ENCODE measurements at places on chromosomes 3 and 15.

DNA sequence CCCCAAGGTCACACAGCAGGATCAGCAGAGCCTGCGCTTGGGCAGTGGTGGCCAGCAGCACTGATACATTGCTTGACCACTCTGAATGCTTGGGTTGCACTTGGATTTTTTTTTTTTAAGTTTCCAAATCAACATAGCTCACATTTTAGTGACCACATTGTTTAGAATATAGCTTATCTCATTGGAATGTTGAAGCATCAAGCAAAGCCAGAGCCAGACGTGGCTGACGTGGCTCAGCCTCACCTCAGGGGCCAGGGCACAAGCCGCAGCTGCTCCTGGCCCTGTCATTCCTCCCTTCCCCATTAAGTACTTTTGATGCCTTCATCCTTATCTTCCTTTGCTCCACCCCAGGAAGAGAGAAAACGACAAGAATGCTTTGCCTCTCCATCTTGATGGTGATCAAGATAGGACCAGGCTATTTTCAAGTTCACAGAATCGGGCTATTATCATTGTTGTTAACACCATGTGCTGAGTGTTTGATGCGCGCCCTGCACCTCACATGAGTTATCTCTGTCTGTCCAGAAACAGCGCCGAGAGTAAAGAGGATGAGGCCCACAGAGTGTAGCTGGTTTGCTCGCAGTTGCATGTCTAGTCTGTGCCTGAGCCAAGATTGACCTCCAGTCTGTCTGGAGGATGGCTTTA lies 75.8 kb downstream of the AAGAB start:
- DNase-seq: no peak

GRCh38 chr3:108041253-108041652 lies 49.6 kb downstream of the CD47 start:
- DNase-seq: no peak

- DNase-seq: no peak
Observed at GRCh38 chr3:133896002-133896761, 500 bp upstream of the RAB6B start.

DNA sequence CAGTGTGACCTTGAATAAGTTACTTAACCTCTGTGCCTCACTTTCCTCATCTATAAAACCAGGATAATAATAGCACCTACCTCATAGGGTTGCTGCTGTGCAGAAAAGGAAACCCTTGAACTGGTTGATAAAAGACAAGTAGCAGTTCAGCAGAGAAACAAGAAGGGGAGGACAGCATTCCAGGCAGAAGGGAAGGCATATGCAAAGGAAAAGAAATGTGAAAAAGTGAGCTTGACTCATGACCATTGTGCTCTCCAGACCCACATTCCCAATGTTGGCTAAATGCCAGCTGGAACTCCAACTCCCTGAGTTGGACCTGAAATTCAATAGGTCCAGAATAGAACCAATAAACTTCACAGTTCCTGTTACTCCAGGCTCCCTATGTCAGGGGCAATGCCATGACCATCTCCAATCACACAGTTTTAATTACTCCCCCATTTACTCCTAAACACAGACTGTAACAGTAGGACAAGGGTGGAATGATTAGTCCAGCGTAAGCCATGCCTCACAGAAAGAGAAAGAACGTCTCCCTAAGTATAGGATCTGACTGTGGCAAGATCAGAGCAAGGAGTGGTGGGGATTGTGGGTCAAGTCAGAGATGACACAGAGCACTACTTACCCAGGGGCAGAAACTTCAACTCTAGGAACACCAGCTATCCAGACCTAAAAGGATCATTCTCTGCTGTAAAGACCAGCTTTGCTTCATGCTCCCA lies 26.9 kb downstream of the PRKAR2A start:
- DNase-seq: no peak

- DNase-seq: no peak
Observed at GRCh38 chr15:71456811-71457210, 341.5 kb downstream of the THSD4 start.

DNA sequence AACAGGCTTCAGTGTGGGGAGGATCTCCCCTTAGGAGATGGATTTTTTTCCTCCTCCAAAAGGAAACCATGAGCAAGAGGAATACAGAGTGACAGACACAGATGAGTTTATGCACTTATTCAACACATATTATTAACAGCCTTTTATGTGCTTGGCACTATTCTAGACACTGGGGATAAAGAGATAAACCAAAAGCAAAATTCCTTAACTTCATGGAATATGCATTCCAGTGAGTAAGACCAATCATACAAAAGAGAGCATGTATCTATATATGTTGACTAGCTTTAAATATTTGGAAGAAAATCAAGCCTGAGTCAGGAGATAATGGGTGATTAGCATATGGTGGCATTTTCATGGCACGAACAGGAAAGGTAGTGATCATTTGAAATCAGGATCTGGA lies 284.4 kb upstream of the RASGRP1 start:
- no peak for DNase-seq

GRCh38 chr15:38202361-38202760 lies 50.3 kb upstream of the SPRED1 start:
- no peak for DNase-seq

DNA sequence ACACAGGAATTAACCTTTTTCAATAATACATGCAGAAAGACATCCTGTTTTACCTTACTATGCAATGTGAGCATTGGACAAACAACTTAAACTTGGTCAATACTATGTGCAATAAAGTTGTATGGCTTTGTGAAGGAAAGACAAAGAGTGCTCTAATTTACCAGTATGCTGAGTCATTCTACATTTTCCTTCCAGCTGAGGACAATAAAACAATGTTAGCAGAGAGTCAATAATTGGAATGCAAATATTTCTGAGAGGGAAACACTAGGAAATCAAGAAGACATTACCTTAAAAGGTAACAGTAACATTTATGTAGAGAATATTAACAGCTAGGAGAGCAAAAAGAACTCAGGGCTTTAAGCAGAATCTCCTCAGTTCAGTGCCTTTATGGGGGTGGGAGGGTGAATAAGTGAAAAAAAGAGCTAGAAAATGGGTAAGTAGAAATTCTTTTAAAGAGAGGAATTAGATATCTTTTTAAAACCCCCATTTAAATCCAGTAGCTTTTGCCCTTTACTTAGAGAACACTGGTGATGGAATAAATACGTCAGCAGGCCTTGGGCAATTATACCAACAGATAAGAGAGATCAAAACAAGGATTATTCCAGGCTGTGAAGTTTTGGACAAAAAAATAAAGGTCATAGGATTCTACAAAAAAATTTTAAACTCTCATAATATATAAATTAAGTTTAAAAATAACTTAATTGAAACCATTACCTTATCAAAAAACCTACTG lies 11.6 kb upstream of the HGD start:
- DNase-seq: no peak

- no peak for DNase-seq
Observed at GRCh38 chr3:72437661-72438406, 410.4 kb downstream of the SHQ1 start.

DNA sequence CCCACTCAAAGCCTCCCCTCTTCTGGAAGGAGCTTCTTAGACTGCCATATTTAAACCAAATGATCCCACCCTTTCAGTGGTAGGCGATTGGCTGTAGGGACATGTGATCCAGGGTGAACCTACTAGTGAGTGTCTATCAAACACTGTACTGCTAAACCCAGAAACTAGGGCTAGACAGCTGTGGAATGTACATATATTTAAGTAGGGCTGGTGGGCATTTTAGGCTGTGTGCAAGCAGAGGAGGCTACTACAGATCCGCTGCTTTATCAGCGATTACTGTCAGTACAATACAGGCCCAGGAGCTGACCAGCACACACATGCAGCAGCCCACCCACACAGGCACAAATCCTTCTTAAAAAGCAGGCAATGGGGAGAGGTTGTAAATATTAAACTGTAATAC lies 15.4 kb upstream of the LARP6 start:
- peak; percentile 40 for DNase-seq

GRCh38 chr3:13466781-13467180 lies 13.3 kb upstream of the HDAC11 start:
- DNase-seq: no peak

GRCh38 chr3:46674031-46674845 lies 19.2 kb downstream of the ALS2CL start:
- DNase-seq: no peak

DNA sequence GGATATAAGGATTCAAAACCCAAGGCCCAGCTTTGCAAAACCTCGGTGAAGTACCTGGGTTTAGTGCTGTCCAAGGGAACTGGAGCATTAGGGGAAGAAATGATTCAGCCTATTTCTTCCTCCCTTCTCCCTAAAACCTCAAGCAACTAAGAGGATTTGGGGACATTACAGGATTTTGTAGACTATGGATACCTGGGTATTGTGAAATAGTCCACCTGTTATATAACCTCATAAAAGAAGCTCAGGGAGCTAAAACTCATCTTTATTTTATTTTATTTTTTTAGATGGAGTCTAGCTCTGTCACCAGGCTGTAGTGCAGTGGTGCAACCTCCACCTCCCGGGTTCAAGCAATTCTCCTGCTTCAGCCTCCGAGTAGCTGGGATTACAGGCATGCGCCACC lies 8.7 kb upstream of the SMCO1 start:
- no peak for DNase-seq

DNA sequence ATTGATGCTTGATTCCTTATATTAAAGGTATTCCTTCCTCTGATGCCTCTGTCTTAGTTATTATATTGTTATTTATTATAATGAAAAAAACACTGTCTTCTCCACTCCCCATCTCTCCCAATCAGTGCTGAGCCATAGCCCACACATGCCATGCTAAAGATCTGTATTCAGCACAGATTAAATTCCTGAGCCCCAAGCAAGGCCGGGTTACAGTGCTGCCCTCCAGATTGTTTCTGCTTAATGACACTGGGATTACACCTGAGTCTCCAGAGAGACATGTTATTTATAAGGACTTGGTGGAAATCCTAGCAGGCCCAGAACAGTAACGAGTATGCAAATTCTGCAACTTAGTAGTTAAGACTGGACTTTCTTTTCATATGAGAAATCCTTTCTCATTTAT lies 305.9 kb upstream of the UMPS start:
- DNase-seq: no peak
